ENCODE measurements at places on chromosomes 13 and 19.

DNA sequence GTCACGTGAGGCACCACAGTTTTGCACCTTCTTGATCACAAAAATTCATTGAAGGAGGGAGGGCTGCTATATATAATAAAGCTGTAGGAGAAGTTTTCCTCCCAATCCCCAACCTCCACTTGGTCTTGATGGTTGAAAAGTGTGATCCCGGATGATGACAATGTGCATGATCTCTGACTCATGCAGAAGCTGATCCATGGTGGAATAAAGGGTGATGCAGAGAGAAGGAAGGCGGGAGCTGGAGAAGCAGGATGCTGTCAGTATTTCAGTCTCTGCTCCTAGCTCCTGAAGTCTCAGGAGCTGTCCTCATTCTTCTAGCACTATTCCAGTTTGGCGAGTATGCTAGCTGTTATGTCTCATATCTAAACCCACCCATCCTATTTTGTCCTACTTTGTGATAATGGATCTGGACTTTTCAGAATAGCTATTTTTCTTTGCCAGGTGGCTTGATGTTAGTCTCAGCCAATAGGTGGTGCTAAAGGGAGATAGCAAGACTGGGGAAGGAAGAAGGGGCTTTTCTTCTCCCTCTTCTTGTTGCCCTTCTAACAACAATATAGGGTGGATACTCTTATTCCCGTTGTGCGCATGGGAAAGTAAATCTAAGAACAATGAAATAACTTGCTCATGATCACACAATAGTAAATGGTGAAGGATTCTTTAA lies 65.6 kb upstream of the HTR2A start:
- no peak for DNase-seq

GRCh38 chr19:55676383-55676782 lies 1.4 kb downstream of the EPN1 start:
- no peak for DNase-seq

- DNase-seq: no peak
Observed at GRCh38 chr19:46446021-46446420, 17.3 kb upstream of the PNMA8C start.

DNA sequence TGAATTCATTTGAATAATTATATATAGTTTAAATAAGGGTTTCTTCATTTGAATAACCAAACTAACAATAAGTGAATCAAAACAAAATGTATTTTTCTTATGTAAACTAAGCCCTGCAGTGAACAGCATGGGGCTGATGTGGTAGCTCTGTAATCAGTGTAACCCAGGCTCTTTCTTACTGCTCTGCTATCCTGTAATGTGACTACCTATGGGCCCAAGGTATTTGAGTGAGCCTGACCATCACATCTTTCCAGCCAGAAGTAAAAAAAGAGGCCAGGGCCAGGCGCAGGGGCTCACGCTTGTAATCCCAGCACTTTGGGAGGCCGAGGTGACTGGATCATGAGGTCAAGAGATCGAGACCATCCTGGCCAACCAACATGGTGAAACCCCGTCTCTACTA lies 494.6 kb downstream of the DCT start:
- DNase-seq: no peak

- DNase-seq: peak; percentile 9
Observed at GRCh38 chr13:74132776-74133656, 1.2 kb downstream of the KLF12 start.

- DNase-seq: no peak
Observed at GRCh38 chr13:51194942-51195341, 27.3 kb upstream of the FAM124A start.

DNA sequence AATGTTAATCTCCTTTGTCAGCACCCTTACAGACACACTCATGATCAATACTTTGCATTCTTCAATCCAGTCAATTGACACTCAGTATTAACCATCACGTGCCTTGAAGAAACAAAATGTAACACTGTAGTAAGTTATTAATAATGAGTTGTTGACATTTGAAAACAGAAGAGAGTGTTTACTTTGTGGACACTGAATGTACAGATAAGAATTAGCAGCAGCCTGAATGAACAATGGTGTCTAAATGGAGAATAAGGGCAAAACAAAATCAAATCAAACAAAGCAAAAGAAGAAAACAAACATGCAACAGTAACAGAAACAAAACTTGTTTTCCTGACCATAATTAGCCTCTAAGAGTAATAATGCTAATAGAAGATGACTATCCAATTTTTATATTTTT lies 1191.1 kb upstream of the MIR17HG start:
- no peak for DNase-seq

- DNase-seq: no peak
Observed at GRCh38 chr13:35475960-35476943, at the start of gene MAB21L1. Gene MAB21L1, minus strand, starts transcription at chr13:35476689. Its CDS starts 551 bp downstream, at chr13:35476138.

GRCh38 chr19:811506-812048 lies 10.2 kb downstream of the PLPPR3 start:
- DNase-seq: no peak

- no peak for DNase-seq
Observed at GRCh38 chr13:82341116-82341515, 1541.2 kb downstream of the SLITRK1 start.

DNA sequence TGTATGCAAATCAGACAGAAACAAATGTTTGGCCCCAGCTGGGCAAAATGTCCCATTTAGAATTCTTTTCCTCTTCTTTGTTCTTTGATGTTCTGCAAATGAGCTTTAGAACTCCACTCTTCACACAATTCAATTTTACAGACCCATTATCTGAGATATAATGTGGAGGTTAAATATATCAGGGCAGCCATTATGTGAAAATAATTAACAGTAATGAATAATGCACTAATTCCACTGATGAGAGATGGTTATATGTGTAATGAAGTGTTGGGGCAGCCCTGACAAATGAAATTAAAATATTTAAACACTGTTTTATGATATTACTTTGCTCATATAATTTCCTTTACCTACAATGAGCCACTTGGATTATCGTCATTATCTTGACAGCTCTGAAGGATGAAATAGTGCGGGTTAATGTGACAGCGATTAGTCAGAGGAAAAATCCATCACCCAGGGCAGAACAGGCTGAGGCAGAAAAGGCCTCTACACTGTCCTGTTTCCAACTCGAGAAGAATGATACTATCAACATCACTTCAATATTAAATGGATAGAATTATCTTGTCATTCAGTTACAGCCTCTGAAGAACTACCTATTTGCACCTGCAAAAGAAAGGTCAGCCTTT lies 321.1 kb downstream of the RBM26 start:
- no peak for DNase-seq

GRCh38 chr19:6489278-6490061 lies 7.9 kb upstream of the DENND1C start:
- DNase-seq: peak; percentile 37

DNA sequence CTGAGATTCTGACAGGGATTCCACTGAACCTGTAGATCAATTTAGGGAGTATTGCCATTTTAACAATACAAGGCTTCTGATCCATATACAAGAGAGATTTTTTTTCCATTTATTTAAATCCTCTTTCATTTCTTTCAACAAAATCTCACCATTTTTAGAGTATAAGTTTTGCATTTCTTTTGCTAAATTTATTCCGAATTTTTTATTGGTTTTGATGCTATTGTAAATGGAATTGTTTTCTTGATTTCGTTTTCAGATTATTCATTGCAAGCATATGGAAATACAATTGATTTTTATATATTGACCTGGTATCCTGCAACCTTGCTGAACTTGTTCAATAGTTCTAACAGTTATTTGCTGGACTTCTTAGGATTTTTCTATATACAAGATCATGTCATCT lies 18.4 kb downstream of the LEUTX start:
- no peak for DNase-seq

DNA sequence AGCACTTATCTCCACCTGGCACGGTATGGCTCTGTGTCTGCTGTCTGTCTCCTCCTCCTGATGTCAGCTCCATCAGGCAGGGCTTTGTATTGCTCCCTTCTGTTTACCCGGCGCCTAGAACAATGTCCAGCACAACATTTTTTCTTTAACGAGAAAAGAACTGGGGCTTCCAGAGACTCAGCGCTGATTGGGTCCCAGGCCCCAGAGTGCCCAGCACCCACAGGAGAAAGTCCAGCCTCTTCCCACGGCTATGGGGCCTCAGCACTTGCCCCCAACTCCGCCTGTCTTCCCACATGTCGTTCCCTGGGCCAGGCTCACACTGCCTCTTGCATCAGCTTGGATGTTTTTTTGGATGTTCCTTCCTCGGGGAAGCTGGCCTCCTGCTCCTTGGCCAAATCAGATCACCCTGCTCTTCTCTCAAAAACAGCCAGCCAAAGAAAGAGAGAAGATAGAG lies 6.9 kb downstream of the MYPOP start:
- no peak for DNase-seq

- no peak for DNase-seq
Observed at GRCh38 chr13:40662866-40663265, 3.6 kb downstream of the FOXO1 start.

GRCh38 chr13:41177616-41178015 lies 16.8 kb downstream of the KBTBD7 start:
- no peak for DNase-seq

DNA sequence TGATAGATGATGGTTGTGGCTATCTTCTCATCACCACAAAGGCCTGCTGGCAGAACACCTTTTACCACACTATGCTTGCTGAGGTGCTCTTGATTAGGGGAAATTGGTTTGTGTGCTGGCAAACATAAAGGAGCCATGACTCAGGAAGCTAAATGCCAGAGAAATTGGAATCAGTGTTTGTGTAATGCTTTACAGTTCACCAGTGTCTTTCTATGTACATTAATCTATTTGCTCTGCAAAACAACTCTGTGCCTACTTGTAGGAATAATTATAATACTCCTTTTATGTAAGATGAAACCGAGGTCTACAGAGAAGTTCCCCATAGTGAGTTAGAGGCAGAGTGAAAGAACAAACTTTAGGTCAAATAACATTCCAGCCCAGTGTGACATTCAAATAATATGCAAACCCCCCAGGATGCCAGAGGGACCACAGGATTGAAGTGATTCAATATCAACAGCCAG lies 390.5 kb upstream of the HTR2A start:
- no peak for DNase-seq

GRCh38 chr19:33621065-33621785 lies 528 bp upstream of the CHST8 start:
- no peak for DNase-seq

DNA sequence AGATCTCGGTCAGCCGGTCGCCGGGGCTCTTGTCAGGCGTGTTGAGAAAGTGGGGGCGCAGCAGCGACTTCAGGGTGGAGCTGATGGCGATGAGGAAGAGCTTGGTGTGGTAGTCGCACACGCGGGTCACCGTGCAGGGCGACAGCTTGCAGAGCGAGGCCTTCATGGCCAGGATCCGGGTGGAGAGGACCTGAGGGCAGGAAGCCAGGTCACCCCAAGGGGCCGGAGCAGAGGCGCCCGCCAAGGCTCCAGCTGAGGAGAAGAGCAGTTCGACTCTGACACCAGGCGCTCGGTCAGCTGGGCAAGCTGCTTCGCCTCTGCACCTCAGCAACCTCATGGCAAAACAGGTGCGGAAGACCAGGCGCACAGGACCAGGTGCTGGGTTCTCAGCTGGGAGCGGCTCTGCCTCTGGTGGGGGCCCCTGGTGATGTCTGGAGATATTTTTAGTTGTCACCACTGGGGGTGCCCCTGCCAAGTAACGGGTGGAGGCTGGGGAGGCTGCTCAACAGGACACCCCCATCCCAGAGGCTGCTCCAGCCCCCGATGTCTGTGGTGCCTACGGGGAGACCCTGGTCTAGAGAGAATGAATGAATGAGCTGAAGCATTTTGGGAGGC lies 15.9 kb downstream of the CFD start:
- no peak for DNase-seq

GRCh38 chr13:114067886-114068651 lies 64.4 kb downstream of the RASA3 start:
- no peak for DNase-seq

GRCh38 chr13:27853335-27853734 lies 61.1 kb downstream of the GSX1 start:
- peak; percentile 39 for DNase-seq

GRCh38 chr13:79621449-79621848 lies 140.5 kb downstream of the NDFIP2 start:
- no peak for DNase-seq

- no peak for DNase-seq
Observed at GRCh38 chr13:112721198-112722104, 31.6 kb downstream of the ATP11A start.

DNA sequence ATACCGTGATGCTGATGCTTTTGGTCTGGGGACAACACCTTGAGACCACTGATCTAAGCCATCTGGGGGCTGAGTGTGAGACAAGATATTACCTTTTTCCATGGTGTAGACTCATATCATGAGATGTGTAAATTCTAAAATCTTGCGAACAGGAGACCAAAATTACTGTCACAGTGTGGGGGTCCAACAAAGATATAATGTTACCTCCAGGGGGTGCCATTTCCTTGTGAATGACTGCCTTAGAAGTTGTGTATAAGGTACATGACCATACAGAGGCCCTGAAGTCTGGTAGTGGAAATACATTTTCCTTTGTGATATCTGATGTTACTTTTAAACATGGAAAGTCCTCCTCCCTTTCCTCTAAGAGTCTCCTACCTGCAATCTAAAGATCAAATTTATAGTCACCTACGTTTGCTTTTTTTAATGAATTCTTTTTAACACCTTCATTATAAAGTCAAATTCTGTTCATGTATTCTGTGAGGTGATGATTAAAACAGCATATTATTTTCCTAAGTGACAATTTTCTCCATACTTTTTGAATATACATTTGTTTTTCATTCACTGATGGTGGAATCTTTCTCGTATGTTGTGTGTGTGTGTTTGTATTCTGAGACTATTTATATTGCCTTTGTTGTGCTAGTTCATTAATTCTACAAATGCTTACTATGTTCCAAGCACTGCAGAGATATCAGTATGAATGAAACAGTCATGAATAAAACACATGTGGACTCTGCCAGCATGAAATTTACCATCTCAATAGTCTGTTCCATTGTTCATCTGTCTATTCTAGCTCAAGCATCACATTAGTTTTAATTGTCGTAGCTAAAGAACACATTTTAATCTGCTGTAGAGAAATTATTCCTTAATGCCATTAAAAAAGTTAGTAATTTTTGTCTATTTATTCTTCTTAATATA lies 113.7 kb downstream of the RFC3 start:
- DNase-seq: peak; percentile 71

DNA sequence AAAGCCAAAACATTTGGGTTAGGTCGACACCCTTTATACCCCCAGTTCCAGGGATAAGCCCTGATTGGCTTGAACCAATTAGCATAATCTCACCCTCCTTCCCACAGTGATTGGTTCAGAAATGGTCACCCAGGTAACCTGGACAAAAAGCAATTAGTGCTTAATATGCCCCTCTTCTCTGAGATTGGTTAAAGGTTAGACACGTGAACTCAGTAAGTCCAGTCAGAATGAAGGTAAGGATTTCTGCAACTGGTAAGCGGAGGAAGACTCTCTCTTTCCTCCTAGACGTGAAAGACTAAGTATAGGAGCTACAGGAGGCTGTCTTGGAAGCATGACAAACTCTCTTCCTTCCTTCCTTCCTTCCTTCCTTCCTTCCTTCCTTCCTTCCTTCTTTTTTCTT lies 1.3 kb upstream of the PNMA8C start:
- no peak for DNase-seq

GRCh38 chr13:73063166-73063565 lies 4.4 kb downstream of the KLF5 start:
- no peak for DNase-seq

- no peak for DNase-seq
Observed at GRCh38 chr13:113881614-113882266, 17.9 kb upstream of the GAS6 start.

GRCh38 chr19:42276821-42277220 lies 7.8 kb downstream of the CIC start:
- no peak for DNase-seq
